Fibroblast of skin of right biceps (primary cell): ENCODE measurements at places on chromosomes 1 and 21.

DNA sequence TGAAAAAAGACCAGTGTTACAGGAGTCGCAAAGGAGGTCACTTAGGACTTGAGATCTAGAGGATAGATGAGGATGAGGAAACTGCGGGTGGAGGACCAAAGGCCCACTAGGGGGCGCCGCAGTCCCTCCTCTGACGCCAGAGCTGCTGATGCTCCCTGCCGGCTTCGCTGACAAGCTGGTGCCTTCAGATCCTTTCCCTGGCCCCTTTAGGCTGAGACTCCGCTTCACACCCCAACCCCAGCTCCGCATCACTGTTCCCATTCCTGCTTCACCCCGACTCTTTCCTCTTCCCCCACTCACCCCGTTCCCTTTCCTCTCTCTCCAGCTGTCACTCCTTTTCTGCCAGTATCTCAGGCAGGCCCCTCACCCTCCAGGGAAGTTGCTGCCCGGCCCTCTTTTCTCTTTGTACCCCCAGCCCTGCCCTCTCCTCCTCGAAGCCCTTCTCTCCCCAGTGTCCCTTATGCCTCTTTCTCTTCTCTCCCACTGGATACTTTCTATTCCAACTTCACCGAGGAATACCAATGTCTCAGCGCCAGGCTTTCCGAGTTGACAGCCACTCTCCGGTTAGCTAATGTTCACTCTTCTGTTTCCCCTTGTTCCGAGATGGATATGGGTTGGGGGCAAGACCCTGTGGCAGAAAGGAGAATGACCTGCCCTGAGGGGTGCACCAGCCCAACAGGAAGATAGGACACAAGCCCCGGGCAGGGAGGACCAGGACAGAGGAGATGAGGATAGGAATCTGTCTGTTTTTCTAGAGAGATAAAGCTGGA is 4.5 kb downstream of the KCNJ9 start:
- peak; percentile 63 for DNase-seq

DNA sequence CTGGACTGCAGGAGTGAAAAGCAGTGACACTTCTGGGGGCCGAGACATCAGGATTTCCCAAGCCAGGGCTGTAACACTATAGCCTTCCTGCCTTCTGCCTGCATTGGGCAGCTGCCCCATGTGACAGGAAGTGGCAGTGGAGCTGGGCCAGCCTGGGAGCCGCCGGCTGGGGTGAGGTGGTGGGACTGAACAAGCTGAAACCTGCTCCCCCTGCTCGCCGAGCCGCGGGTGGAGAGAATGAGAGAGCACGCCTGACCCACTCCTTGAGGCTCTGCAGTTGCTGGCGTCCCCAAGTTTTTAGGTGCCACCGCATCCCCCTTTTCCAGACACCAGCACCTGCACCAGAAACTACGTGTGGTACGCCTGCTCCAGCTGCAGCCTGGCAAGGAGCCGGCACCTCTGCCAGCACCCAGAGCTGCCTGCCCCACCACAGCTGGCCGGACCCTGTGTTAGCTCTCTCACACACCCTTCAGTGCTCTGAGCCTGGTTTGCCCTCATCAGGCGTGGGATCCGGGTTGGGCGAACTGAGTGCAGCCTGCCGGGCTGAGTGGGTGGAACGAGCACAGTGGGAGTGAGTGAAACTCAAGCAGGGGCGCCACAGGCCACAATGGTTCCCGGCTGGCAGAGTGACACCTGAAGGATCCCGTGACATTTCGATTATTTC is 119.4 kb downstream of the AKT3 start:
- DNase-seq: no peak

DNA sequence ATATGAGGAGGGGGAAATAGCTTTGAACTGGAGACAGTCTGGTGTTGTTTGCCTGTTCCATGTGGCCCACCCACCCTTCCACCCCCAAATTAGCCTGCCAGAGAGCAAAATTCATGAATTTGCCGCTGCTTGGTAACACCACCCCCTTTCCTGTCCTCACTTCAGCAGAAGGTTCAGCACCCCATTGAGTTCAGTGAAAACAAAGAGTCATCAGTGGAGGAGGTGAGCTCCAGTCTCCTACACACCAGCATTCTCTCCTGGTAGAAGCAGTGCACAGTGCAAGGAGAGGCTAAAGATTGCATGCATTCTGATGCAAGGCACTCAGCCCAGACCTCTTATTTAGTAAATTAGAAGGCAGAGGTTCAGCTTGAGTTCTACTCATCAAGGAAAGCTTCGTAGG is 99.7 kb upstream of the DYNLT5 start:
- DNase-seq: peak; percentile 49

DNA sequence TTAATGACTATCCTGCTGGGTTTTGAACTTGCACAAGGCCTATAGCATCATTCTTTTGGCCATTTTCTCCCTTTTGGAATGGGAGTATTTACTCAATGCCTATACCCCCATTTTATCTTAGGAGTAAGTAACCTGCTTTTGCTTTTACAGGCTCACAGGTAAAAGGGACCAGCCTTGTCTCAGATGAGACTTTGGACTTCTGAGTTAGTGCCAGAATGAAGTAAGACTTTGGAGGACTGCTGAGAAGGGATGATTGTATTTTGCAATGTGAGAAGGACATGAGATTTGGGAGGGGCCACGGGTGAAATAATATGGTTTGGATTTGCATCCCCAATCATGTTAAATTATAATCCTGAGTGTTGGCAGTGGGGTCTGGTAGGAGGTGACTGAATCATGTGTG is 212.7 kb downstream of the FAF1 start:
- DNase-seq: no peak

- DNase-seq: peak; percentile 20
These were observed 249.2 kb upstream of the TPTE start for GRCh38 chr21:10272216-10272615.

DNA sequence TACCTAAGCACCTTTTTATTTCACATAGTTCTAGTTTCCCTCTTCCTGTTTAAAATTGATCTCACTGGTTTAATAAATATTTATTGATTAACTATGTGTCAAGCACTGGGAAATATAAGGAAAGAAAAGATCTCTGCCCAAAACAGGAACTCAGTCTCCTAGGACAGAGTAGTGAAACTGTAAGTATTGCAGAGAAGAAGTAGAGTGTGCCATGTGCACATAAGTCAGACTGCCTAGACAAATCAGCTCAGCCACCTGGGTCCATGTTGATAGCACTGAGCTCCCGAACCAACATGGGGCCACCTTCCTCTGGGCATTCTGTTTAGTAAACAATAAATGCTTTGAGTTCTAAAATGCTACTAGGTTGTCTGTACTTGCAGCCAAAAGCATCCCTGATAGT is 9.8 kb upstream of the SSX2IP start:
- no peak for DNase-seq

DNA sequence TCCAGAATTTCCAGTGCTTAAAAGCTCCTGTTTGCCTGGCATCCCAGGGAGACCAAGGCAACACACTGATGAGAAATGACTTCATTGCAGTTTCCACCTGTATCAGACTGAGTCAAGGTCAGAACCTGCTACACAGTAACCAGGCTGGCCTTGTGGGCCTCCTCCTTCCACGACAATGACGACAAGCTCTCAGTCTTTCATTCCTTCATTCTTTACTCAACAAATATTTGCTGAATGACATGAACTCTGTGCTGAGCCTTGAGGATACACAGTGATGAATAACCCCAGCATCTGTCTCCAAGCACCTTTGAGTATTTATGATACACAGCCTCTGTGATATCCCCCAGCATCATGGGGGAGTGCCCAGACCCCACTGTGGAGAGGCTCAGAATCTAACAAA is 8.9 kb upstream of the LCE5A start:
- DNase-seq: peak; percentile 2

DNA sequence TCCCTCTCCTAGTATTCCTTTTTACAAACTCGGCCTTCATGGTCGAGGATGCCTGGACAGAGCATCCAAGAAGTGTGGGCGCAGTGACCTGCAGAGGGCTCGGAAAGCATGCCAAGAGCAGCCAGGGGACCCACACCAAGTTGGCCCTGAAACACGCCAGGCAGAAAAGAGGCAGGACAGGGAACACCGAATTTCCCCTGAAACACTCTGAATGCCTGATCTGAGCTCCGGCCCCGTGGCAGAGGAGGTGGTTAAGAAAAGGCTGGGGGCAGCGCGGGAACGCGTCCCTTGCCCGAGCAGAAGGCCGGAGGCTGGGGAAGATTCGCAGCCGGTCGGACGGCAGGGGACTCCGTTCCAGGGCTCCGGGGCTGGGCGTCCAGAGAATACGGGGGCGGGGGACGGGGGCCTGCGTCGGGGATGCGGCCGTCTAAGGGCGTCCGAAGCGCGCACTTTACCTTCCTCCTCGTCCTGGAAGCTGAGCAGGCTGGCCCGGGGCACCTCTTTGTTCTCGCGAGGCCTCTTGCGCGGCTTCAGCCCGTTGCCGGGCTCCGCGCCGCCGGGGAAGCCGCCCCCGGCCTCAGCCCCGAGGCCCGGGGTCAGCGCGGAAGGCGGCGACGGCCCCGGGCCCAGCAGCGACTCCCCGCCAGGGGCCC is 558 bp downstream of the PAXBP1 start:
- peak; percentile 68 for DNase-seq

- peak; percentile 41 for DNase-seq
These were observed 405.1 kb upstream of the ADAMTS5 start for GRCh38 chr21:27371975-27372331.

- DNase-seq: no peak
These were observed 199.2 kb downstream of the S1PR1 start for GRCh38 chr1:101435831-101436511.

DNA sequence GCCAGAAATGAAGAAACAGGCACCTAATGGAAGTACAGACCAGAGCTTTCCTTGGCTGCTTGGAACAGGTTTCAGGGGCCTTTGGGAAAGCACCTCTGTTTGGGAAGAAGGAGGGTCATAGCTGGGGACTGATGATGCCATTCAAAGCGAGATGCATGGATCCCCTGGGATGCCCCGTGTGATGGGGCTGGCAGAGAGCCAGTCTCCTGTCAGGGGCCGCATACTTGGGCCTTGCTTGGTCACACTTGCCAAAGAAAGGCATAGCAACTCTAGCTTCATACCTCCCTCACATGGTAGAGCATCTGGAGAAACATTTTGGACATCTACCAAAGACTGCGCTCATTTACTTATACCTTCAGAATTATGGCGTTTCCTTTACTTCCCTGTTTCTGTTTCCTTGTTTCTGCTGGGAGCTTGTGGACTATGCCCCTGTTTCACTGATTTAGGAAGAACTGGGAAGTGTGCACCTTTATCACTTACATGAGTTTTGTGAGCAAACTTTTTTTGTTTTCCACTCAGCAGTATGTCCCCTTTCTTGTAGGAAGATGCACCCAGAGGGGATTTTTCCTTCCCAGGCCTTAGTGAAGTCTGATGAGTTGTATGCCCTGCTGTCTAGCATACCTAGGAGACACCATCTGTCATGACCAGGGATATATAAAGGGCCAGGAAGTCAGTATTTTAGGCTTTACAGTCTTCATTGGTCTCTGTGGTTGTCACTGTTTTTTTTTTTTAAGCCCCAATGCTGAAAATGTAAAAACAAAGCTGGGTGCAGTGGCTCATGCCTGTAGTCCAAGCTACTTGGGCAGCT is 19.8 kb upstream of the ST3GAL3 start:
- no peak for DNase-seq

DNA sequence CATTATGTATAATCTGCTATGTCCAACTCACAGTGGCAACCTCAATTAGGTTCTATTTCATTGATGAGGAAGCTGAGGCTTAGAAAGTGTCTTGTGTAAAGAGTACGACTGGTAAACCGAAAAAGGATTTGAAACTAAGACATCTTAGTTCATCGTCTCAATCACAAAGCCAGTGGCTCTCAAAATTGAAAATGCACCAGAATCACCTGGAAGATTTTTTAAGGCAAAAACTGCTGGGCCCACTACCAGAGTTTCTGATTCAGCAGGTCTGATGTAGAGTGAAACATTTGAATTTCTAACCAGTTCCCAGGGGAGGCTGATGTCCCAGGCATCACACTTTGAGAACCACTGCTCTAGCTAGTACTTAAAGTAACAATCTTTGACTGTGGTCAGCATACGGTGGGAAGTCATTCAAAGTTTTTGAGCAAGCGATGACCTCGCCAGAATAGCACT is 5.2 kb upstream of the LRRC53 start:
- no peak for DNase-seq

DNA sequence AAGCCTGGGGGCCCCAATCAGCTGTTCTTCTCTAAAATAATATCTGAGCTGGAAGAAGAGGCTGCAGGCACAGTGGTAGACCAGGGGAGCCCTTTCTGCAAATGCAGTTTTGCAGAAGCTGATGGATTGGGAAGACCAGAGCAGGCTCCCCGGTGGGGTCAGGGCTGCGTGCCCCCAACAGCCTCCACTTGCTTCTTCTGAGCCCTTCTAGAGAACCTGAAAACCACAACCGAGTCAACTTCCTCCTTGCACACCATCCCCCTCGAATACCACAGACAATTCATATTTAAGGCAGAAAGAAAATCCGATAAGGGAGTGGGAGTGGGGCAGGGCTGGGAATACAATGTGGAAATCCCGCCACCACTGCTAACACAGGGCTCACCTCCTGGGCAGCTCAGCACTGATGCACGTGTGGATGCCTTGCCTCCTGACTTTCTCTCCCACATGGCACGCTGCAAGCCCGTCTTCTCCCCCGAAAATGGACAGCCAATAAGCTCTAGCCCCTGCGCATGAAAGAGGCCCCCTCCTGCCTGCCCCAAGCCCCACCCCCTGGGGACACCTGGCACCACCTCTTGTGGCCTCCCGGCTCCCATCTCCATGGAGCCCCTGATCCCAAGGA is 25.4 kb upstream of the ALDH4A1 start:
- peak; percentile 79 for DNase-seq

DNA sequence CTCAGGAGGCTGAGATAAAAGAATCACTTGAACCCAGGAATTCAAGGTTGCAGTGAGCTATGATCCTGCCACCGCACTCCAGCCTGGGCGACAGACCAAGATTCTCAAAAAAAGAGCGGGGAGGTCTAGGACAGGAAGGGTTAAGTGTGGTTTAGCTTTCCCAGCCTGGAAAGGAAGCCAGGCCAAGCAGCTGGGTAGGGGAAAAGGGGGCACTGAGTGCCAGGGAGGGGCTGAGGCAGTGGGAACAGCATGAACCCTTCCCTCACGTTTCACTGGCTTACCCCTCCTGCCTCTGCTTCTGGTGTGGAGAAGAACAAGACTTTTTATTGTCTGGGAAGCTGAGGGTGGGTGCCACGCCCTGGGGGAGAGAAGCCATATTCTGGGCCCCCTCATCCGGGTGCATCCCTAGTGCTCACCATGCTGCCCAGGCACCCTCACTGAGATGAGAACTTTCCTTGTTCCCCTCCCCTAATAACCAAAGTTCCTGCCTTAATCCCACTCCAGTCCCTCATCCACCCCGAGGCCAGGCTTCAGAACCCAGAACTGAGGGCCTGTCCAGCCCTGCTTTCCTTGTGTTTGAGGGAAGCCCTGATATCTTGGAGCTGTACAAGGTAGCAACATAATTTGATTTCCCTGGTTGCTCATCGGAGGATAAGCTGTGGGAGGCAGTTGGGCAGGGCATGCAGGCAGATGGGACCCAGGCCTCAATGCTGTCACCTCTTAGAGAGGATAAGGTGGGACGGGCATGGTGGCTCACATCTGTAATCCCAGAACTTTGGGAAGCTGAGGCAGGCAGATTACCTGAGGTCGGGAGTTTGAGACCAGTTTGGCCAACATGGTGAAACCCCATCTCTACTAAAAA is 2.0 kb upstream of the LMNA start:
- DNase-seq: peak; percentile 36

DNA sequence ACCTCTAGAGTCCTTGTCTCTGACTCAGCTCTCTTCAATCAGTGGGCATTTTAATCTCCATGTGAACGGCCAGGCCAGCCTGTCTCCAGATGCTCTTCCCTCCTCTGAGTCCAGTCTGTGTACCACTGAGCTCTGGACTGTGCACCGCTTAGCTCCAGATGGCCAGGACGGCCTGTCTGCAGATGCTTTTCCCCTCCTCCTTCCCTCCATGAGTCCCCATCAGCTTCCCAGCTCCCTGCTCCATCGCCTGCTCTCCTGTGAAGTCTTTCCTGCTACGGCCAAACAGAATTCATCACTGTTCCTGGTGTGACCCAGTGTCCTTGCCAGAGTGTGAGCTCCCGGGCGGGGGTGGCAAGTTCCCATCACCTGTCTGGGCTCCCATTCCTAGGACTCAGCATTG is 42.0 kb downstream of the STUM start:
- no peak for DNase-seq
